ENCODE measurements at places on chromosomes 12 and 14. TPM values are rescaled to one million over a fixed set of nuclear protein-coding genes. Genes with fewer than 3 reads are reported as not detected.
A peak's percentile ranks its signal among the peaks of the same experiment; 100 is the strongest.

The LAG3 gene
- 0.62 TPM for total RNA-seq

The TPPP2 gene
- total RNA-seq, result 0.44 TPM

DNA sequence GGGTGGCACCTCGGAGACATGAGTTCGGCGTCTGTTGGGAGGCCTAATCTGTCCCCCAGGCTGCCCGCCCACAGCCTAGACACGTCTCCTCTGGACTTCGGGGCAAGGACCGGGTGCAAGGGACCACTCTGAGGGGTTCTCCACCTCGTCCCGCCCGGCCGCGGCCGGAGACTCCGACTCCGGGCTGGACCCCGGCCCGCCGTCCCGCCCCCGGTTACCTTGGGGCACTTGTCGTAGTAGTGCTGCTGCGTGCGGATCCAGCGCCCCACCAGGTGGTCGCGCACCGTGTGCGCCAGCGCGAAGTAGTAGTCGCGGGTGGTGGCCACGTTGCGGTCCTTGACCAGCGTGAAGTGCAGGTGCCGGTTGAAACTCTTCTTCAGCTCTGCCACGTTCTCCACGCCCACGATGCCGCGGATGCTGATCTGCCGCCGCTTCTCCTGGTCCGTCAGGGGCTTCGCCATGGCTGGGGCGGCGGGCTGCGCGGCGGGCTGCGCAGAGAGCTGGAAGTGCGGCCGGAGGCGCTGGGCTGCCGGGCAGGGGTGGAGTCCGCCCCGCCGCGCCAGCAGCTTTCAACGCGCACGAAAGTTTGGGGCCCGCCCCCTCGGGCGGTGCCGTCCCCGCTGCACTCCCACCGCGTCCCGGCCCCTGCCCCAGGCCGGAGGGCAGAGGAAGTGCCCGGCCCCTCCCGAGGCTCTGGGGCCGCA is at the start of gene PYGL:
PYGL (minus strand) TSS at position 541 of the 704 bp plus-strand sequence; CDS start at position 461, 80 bp downstream.
- peak; percentile 85 for DNase-seq

- no peak for DNase-seq
Measured at GRCh38 chr12:116166306-116166705, 111.2 kb downstream of the MED13L start.

DNA sequence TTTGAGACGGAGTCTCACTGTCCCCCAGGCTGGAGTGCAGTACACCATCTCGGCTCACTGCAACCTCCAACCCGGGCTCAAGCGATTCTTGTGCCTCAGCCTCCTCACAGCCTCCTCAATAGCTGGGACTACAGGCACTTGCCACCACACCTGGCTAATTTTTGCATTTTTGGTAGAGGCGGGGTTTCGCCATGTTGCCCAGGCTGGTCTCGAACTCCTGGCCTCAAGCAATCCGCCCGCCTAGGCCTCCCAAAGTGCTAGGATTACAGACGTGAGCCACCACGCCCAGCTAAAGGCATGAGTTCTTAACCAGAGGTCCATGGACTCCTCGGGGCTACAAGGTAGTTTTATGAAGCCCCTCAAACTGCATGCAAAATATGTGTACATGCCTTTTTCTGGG is 2.1 kb downstream of the SARNP start:
- no peak for DNase-seq

The SLC16A7 gene
- 85.0 TPM for total RNA-seq

DNA sequence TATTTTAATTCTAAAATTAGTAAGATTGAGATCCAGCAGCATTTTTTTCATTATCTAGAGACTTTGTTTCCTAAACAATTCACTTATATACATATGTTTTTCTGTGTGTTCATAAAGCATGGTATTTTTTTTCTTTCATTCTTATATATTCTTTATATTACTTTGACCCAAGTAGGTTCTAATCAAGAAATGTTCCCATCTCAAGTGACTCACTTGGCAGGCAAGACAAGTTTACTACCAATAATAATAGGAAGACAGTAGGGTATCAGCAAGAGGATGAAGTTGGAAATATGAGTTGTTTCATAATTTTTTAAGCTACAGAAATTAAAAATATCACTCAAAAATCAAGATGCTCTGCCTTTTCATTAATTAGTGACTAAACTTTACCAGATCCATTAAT is 613.4 kb upstream of the ATP2B1 start:
- no peak for DNase-seq

The TAS2R42 gene
- not detected for total RNA-seq

GRCh38 chr12:4769073-4769472 is 48.9 kb downstream of the GALNT8 start:
- peak; percentile 44 for DNase-seq

GRCh38 chr12:8914716-8915526 is 612 bp downstream of the PHC1 start:
- DNase-seq, result peak; percentile 57

DNA sequence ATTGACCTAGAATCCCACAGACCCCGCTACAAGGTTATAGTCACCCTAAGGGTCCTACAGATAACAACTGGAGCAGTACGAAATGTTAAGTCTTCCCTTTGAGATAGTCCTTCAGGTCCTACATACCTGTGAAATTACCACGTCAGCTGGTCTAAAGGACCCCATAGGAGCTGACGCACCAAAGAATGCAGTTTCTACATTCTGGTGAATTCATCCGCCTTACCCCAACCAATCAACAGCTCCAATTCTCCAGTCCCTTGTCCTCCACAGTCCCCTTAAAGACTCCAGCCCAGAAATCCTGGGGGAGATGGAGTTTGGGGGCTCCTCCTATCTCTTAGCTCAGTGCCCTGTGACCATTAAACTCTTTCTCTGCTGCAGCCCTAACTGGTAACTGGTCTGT is 36.2 kb upstream of the PRMT8 start:
- DNase-seq, result no peak

The THAP2 gene
- 5.2 TPM for total RNA-seq

GRCh38 chr12:4323396-4323795 is 2.4 kb downstream of the TIGAR start:
- DNase-seq, result no peak

The CYP27B1 gene
- 1.5 TPM for total RNA-seq

DNA sequence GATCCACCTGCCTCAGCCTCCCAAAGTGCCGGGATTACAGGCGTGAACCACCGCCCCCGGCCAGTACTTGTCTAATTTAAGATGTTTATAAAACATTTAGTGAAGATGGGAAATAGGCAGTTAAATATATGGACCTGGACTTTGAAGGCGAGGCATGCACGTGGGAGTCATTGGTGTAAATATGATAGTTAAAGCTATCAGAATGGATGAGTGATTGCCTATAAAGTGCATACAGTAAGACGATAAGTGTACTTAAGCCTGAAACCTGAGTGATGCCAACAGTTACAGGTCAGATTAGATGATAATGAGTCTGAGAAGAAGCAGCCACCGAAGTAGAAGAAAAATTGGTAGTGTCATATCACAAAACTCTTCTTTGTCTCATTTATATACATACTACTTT is 11.5 kb downstream of the RAD51B start:
- DNase-seq, result no peak

The ASCL1 gene
- total RNA-seq, result not detected

DNA sequence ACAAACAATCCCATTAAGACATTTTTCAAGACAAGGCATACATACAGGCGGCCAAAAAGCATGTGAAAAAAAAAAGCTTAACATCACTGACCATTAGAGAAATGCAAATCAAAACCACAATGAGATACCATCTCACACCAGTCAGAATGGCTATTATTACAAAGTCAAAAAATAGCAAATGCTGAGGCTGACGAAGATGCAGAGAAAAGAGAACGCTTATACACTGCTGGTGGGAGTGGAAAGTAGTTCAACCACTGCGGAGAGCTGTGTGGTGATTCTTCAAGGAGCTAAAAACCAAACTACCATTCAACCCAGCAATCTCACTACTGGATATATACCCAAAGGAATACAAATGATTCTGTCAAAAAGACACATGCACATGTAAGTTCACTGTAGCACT is 216.7 kb downstream of the FOXG1 start:
- no peak for DNase-seq

DNA sequence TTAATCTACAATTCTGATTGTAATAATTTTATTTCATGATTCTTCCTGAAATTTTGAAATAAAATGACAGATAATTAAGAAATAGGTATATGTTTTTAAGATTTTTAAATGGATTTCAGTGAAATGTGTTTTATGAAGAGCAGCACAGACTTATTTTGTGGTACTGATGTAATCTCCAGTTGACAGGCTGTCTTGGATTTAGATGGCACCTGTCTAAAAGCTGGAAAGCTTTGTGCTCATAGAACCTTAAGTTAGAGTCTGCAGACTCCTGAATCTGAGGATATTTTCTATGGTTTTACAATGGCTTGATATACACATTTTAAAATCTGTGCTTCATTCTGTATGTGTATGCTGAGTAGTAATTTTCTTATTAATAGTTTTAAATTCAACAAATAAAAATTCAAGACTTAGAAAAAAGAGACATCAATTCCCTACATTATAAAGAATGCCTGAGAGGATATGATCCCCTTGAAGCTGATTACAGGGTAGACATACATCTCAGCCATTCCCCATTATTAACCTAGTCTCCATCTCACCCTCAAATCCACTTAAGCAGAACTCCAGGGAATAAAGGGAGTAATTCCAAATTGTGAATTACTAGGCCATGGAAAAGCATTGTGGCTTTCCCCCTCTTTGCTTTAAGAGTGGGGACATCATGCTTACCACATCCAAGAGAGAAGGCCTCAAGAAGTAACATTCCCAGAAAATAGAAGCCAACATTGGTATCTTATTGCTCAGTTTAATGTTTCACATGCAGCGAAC is 33.7 kb upstream of the ACSS3 start:
- no peak for DNase-seq

DNA sequence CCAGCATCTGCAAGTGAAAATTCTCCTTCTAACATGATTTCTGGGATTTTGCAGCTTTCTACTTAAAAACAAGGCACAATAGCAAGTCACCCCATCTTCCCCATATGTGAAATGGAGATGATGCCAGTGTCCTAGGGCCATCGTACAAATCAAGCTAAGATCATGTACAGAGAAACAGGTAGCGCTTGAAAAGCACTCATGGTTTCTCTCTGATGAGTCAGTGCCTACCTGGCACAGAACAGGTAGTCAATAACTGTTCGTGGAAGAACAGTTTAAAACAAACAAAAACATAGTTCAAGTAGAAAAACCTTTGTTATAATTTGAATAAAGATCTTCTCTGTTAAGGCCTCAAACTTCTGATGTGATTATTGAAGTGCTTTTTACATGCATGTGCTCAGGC is 46.9 kb downstream of the RAD52 start:
- no peak for DNase-seq

DNA sequence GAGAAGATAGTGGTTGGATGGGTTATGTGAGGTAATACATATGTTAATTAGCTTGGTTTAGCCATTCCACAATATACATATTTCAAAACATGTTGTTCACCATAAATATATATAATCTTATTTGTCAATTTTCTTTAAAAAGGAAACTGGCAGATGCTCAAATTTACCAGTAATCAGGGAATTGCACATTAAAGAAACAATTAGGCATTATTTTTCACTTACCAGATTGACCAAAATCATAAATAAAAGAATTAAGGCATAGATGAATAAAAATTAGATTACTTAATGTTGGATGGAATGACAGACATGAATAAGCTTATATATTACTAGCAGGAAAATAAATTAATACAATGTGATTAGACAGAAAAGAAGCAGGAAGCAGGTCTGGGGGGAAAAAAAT is 147.2 kb downstream of the PLEKHA5 start:
- DNase-seq, result no peak

The TAS2R43 gene
- total RNA-seq, result not detected

The PTPN6 gene
- 18.9 TPM for total RNA-seq

DNA sequence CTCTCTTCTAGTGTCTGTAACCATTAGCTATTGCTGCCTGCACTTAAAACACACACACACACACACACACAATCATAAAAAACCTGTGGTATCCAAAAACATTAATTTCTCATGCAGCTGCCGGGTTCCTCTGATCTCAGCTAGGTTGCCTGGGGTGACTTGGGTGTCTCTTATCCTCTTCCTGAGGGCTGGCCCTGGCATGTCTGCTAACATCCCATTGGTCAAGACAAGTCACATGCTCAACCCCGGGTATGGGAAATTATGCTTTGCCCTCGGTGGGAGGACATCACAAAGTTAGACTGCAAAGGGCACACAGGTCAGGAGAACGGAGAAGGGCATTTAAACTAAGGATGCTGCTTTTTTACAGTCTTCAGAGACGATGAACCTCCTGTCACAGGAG is 55.7 kb downstream of the TRPV4 start:
- DNase-seq, result no peak

The ATP5MC2 gene
- total RNA-seq, result 416 TPM

GRCh38 chr12:82970614-82971013 is 283.9 kb downstream of the TMTC2 start:
- no peak for DNase-seq

- DNase-seq, result no peak
Measured at GRCh38 chr14:59081720-59082119, 106.7 kb upstream of the DAAM1 start.

The CLEC14A gene
- 47.4 TPM for total RNA-seq

The SSTR1 gene
- 1.3 TPM for total RNA-seq

GRCh38 chr12:32566663-32567295 is 112.3 kb upstream of the DNM1L start:
- no peak for DNase-seq

DNA sequence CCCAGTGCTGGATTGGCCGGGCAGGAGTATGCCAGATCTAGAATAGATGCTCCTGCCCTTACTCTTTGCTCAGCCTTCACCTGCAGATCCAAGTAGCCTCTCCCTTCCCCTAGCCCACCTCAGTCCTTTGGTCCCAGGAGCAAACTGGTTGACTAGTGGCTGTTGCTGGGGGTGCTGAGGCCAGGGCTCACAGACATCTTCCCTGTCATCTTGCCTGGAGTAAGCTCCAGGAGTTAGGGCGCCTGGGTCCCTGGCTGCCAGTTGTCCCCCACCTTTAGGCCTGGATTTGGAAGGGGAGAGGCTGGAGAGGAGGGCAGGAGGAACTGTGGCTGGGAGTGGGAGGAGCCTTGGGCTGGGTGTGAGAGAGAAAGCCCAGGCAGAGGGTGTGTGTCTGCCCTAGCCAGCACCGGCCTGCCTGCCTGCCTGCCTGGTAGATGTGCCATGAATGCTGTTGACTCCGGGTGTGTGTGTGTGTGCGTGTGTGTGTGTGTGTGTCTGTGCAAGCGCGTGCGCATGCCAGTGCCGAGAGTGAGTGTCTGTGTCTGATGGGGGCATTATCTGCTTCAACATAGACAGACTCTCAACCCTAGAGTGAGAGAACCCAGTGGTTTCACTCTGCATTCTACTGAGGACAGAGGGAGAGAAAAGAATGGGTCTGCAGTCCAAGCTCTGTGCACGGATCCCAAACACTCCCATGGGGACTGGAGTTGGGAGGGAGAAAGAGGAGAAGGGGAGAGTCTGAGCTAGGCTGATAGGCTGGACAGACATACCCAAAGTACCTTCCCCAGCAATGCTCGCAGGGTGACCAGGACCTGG is 845 bp upstream of the RARG start:
- DNase-seq, result peak; percentile 72

The KRT71 gene
- total RNA-seq, result not detected

The ZC2HC1C gene
- total RNA-seq, result 7.8 TPM

The RDH5 gene
- total RNA-seq, result 29.5 TPM

DNA sequence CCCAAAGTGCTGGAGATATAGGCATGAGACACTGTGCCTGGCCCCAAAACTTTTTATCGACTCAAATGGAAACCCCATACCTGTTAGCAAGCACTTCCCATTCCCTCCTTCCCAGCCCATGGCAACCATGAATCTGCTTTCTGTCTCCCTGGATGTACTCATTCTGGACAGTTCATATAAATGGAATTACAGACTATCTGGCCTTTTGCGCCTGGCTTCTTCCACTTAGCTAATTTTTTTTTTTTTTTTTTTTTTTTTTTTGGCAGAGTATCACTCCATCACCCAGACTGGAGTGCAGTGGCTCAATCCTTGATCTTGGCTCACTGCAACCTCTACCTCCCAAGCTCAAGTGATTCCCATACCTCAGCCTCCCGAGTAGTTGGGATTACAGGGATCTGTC is 134.5 kb upstream of the MED13L start:
- no peak for DNase-seq

The DDX11 gene
- 18.2 TPM for total RNA-seq

GRCh38 chr12:62106547-62107185 is 153.5 kb upstream of the USP15 start:
- DNase-seq, result no peak

Measured in left cardiac atrium (tissue), 4 donors.